ENCODE measurements at places on chromosomes 6 and 20.

GRCh38 chr6:14716499-14717146 is 529.2 kb upstream of the JARID2 start:
- DNase-seq: no peak

DNA sequence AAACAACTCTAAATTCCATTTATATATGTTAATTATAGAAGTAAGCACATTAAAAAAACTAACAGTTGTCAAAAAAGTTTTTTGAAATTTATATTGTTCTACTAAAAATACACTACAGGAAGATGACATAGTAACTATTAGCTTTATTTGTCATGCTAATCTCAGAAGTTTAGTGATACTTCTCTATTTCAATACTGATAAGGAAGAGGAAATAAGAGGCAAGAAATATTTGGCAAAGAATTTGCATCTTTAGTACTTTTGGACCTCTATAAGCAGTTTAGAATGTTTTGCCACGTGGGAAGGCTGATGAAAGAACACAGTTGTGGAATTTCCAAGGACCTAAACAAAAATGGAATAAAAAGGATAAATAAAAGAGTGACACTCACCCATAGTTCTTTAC is 12.6 kb downstream of the IFNGR1 start:
- DNase-seq: no peak

DNA sequence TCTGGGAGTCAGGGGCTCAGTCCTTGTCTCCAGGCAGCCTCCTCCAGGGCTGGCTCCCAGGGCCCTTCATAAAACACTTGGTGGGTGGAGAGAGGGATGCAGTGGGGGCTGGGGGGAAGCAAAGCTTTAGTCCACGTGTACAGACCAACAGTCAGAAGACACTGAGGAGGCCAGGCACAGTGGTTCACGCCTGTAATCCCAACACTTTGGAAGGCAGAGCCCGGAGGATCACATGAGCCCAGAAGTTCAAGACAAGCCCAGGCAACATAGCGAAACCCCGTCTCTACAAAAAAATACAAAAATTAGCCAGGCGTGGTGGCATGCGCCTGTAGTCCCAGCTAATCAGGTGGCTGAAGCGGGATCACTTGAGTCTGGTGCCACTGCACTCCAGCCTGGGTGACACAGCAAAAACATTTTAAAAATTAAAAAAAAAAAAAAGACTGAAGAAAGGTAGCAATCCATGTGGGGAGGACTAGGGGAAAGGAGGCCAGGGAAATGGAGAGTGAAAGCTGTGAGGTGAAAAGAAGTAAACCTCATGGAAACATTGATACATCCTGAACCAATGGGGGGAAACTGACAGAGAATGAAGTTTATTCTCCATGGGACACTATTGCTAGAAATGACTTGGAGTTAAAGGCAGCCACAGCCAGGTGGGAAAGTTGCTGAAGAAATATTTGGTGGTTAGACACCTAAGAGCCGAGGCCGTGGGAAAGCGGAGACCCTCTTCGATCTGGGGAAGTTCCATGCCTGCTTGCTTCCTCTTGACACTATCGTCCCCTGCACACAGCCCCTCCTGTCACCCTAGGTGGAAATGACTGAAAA is 35.4 kb downstream of the PIM1 start:
- no peak for DNase-seq

GRCh38 chr20:36908603-36909002 is 32.7 kb downstream of the TLDC2 start:
- no peak for DNase-seq

DNA sequence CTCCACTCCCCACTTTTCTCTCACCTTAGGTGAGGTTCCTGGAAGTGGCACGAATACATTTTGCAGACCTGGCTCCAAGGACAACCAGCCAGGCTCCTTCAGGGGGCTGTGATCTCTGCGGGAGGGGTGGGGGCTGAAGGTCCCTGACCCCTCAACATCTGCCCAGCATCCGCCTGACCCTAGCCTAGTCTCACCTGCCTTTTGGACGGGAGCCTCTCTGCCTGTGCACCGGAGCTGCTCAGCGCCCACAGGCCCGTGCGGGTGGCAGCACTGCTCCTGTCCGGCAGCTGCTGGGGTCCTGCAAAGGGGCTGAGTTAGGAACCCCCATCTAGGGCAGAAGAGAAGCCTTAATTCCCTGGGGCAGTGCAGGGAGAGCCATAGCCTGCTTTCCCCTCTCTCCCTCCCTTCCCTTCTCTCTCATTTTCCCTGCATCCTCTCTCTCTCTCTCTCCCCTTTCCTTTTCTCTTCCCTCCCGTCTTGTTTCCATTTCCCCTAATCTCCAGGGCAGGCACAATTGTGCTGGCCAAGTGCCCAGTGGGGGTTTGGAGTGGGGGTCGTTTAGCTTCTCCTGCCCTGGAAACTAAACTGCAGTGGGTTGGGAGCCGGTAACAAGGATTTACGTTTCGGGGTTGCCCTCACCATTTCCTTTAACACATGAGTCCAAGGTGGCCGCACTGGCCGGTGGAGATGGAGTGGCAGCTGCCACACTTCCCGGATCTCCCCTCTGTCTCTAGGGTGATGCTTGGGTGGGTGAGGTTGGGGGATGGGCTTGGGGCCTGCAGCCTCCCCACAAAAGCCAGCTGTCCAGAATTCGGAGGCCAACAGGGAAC is 54.1 kb downstream of the CTCFL start:
- no peak for DNase-seq

- DNase-seq: no peak
Observed at GRCh38 chr6:3960754-3961361, 111.7 kb downstream of the FAM50B start.

DNA sequence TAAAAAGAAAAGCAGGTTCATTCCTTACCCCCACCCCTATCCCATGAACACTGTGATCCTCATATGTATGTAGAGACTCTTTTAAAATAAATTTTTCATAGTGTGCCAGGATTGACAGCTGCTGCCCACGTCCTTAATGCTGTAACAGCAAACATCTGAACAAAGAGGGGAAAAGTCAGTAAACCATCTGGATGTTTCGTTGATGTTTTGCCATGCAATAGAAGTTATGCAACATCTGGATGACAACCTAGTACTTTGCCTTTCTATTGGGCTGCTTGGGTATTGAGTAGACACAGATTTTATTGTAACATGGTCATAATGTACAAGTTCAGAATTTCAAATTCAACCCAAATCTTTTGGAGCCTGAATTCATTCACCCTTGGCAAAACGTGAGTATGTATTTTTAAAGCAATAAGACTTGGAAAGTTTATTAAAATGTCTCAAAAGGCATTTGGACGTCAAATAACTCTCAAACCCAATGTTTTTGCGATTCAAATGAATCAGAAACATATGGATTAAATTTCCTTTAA is 500.3 kb downstream of the DHX35 start:
- DNase-seq: no peak

DNA sequence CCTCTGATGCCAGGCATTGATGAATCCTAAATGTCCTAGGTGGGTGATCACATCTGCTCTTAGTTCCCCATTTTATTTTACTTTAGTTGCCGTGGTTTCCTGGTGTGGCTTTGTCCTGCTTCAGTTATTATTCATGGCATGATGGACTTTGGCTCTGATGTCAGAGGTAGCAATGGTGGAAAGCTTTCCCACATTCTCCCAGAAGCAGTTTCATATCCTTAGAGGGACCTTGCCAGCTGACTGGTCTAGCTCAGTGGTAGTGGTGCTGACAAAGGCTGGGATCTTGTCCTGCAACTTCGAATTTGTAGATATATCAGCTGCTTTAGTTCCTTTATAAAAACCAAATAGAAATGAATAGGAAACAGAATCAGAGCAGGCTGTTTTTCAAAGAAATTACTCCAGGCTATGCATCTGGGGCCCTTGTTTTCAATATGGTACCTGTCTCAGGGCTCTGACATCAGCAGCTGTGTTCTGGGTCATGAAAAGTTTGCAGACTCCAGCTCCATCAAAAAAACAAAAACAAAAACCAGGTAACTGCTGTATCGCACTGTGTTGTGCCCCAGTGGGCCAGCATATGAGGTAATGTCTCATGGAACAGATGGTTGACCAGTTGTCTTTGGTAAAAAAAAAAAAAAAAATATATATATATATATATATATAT is 133.7 kb downstream of the PLCB4 start:
- DNase-seq: no peak

DNA sequence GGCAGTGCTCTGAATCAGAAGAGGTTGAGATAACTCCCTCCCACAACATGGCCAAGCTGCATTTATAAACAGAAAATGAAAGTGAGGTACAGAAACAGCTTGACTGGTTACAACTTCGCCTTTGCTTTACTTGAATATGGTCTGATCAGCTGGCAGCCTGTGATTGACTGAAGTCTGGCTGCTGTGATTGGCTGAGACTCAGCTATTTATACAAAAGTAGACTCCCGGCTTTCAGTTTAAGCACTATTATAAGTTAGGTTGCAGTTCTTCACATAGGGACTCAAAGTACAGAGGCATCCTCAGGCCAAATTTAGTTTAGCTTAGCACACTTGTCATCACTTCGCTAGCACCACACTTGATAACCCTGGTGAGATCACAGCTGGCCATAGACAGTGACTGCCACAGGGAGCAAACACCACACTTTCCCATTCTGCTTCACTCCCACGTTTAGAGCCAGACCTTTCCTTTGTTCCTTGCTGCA is 362.6 kb downstream of the EPM2A start:
- DNase-seq: no peak

GRCh38 chr6:13524801-13525508 is 37.6 kb upstream of the GFOD1 start:
- DNase-seq: no peak

DNA sequence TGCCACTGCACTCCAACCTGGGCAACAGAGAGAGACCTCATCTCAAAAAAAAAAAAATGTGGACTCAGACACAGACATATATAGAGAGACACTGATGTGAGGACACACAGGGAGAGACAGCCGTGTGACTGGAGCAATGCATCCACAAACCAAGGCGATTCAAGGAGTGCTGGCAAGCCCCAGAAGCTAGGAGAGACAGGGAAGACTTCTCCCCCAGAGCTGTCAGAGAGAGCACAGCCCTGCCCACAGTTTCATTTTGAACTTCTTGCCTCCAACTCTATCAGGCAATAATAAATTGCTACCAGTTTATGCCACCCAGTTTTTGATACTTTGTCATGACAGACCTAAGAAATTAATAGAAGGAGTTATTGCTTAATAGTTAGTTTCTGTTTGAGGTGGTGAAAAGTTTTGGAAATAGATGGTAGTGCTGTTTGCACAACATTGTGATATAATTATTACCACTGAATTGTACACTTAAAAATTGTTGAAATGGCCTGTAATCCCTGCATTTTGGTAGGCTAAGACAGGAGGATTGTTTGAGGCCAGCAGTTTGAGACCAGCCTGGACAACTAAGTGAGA is 5.1 kb upstream of the MDFI start:
- no peak for DNase-seq

GRCh38 chr20:31678389-31679356 is 41.0 kb downstream of the COX4I2 start:
- no peak for DNase-seq

DNA sequence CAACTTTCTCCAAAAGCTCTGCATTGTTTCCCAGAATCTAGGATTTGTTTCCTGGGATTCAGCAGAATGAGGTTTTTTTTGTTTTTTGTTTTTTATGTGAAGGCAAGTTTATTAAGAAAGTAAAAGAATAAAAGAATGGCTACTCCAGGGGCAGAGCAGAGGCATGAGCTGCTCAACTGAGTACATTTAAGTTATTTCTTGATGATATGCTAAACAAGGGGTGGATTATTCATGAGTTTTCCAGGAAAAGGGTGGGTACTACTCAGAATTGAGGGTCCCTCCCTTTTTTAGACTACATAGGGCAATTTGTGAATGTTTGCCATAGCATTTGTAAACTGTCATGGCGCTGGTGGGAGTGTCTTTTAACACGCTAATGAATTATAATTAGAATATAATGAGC is 292.5 kb upstream of the SGK1 start:
- no peak for DNase-seq

- DNase-seq: no peak
Observed at GRCh38 chr20:10113746-10114145, 79.0 kb downstream of the ANKEF1 start.

- DNase-seq: no peak
Observed at GRCh38 chr6:63272397-63272796, 47.4 kb downstream of the LGSN start.

DNA sequence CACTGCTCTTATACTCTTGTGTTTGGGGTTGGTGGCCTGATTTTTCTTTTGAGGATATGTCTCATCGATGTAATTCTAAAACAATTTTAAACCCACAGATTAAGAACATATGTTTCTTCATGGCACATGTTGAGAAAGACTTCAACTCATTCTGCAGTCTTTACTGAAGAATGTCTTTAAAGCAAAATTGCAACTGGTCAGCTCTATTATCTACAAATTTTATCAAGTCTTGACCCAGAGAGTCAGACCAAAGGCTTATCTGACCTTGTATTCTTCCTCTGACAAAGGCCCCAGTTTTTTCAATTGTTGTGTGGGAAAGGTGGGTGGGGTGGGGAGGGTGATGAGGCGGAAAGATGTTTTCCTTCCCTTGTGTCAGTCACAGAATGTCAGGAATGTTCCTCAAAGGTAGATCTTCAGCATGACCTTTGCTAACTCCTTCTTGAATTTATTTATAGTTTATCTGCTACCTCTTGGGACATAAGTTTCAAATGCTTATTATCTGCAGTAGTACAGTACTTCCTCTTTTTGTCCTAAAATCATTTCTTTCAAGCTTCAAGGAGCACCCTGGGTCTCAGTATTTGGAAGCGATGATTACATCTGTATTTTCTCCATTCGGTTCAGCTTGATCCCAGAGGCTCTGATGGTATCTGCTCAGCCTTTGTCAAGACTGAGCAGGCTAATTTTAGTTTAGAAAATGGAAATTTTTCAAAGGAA is 63.2 kb upstream of the TIAM2 start:
- no peak for DNase-seq

GRCh38 chr6:143867236-143867635 is 3.0 kb downstream of the ZC2HC1B start:
- DNase-seq: no peak

DNA sequence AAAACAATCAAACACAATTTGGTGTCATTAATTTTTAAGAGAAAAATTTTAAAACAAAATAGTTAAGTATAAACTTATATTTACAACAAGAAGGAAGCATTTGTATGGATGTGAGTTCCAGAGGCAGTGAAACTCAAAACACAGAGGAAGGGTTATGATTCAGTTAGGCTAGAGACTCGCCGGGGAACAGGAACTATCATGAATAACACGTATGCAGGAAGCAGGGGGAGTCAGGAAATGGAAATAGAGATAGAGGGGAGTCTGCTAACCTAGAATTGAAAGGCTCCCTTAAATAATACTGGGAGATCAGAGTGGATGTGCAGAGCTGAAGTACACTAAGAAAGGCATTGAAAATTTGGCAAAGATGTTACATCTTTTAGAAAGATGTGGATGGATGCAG is 14.2 kb upstream of the HLA-DRB1 start:
- no peak for DNase-seq

DNA sequence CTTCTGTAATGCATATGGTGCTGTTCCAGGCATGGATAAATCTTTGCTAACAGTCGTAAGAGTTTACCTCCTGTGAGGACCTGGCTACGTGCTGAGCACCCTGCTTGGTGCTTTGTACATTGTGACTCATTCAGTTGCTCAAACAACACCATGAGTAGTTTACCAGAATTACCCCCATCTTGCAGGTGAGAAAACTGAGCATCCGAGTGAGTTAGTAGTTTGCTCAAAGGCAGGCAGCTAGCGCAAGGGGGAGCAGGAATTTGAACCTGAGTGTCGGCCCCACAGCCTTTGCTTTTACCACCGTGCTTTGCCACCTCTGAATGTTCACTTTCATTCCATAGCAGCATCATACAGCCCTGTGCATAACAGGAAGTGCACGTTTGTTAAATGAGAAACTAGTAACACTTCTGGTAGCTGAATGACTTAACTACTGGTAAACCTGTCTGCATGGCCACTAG is 121.9 kb downstream of the MTHFD1L start:
- peak; percentile 71 for DNase-seq

All from stimulated activated CD4-positive, alpha-beta T cell treated with anti-CD3 and anti-CD28 coated beads, Interleukin-1b, Interleukin-23, amount 100 ng/mL, for 48 hours (primary cell).